Stimulated activated naive B cell treated with anti-CD40 and anti-IgM and Interleukin-4, amounts not matched to agents 10 μg/mL and 1 μg/mL and 100 μg/mL, for 72 hours (primary cell): ENCODE measurements at places on chromosomes 13 and 19.

DNA sequence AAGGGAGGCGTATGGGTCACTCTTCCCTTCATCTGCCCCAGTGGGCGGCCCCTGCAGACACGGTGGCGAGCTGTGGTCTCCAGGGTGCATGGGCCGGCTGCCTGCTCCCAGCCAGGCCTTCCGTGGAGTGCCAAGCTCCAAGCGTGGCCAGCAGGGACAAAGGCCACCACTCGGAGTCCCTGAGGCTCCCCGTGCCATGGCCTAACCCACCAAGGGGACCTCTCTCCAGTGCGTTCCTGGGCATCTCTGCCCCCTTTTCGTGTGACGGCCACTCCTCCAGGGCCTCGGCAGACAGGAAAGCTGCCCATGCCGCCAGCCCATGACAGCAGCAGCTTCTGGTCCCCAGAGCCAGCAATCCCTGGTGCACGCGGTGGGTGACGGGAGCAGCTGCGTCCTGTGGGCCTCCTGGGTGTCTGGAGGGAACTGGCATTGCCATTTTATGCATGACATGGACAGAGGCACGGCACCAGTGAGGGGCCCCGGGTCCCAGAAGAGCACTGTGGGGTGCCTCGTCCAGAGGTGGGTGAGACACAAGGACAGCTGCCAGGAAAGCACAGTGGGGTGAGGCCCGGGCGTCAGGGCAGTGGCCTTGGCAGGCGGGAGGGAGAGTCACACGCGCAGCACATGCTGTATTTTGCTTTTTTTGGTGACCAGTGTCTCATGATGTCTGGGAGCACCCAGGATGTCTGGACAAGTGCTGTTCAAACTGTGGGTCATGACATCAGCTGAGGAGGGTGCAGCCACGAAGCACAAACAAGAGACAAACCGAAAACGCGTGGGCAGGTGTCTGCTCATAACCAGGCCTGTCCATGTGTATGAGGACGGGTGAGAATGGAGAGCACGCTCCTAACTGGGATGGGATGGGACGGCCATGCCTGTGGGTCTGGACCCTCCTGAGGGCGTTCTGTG, 32.3 kb downstream of the CEBPG start:
- peak overlapping the region; percentile 14 for H3K27ac ChIP-seq
- H3K4me3 ChIP-seq = no peak overlapping the region
- DNase-seq = no peak
- peaks cover 8% of the 10 kb centered on the region for H3K4me1 ChIP-seq
- no peaks in the 10 kb centered on the region for H3K27me3 ChIP-seq

GRCh38 chr19:7349961-7350711, 1.4 kb downstream of the ARHGEF18 start:
- peak overlapping the region; percentile 82 for H3K4me3 ChIP-seq
- DNase-seq = no peak
- peaks cover 60% of the 10 kb centered on the region for H3K4me1 ChIP-seq
- peak overlapping the region; percentile 98 for H3K27ac ChIP-seq
- H3K36me3 ChIP-seq = peaks cover 11% of the 10 kb centered on the region

DNA sequence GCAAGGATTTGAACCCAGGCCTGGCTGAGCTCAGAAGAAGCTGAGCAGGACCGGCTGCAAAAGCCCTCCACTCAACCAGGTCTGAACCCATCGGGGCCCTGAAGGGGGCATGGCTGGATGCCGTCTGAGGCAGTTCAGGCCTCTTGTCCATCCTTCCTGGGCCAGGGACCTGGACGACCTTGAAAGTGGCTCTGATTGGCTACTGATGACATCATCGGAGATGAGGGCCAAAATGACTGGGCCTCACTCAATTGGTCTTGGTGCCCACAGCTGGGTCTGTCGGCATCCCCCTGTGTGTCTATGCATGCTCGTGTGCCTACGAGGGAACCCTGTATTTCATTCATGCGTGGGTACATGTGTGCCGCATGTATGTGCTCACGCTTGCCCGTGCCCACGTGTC, 71.8 kb downstream of the PTPRS start:
- H3K36me3 ChIP-seq = no peaks in the 10 kb centered on the region
- H3K27ac ChIP-seq = no peak overlapping the region
- peaks cover 15% of the 10 kb centered on the region for H3K27me3 ChIP-seq
- DNase-seq = no peak

DNA sequence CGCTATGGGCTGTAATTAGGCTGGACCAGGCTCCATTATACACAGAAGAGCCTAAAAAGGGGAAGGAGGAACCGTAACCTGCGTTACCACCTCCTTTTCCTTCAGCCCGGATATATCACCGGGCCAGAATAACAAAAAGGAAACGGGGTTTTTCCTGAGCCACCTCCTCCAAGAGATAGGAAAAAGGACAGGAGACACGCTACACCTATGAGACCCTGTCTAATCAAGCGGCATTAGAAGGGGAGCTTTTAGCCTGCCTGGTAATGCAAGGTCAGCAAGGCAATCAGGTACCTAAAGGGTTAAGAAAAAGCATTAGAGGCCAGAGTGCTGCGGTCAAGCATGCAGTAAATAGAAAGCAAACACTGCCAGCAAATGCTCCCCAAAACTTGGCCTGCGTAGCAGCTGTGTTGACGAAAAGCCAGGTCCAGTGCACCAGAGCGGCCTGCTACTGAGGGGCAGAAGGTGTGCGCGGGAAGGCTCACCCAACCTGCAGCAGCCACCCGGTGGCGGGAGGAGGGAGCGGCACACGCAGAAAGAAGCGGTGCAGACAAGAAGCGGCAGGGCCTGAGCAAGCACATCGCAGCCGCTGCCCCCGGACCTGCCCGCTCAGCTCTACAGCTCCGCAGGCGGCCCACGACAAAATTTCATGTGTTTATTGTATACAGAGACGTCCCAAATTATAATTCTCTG, 1466.1 kb downstream of the UQCRFS1 start:
- DNase-seq = peak; percentile 4
- no peaks in the 10 kb centered on the region for H3K27me3 ChIP-seq
- H3K27ac ChIP-seq = no peak overlapping the region
- H3K4me1 ChIP-seq = peaks cover 8% of the 10 kb centered on the region

- peak overlapping the region; percentile 42 for H3K27ac ChIP-seq
- peaks cover 10% of the 10 kb centered on the region for H3K27me3 ChIP-seq
- no peaks in the 10 kb centered on the region for H3K36me3 ChIP-seq
Measured at GRCh38 chr19:33186431-33187182, 7.5 kb upstream of the LRP3 start.

DNA sequence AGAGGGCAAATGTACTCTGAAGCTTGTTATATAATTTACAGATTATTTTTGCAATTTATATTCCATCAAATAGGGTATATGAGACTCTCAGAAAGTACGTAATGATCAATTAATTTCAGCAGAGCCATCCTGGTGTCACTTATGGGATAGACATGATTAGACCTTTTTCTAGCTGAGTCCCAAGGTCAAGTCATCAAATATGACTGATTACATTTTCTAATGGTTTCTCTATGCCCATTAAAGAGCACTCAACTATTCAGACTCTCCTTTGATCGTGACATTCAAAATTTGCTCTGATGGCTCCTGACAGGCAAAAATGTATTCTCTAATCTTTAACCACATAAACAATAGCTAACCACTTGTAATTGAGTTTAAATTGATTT, 469.2 kb downstream of the COG6 start:
- no peak overlapping the region for H3K27ac ChIP-seq
- no peak for DNase-seq
- H3K27me3 ChIP-seq = no peaks in the 10 kb centered on the region
- peaks cover 56% of the 10 kb centered on the region for H3K4me1 ChIP-seq
- no peaks in the 10 kb centered on the region for H3K36me3 ChIP-seq

GRCh38 chr13:38369058-38369457, 19.4 kb downstream of the UFM1 start:
- H3K4me1 ChIP-seq = no peaks in the 10 kb centered on the region
- no peak overlapping the region for H3K27ac ChIP-seq
- no peak for DNase-seq

- peaks cover 19% of the 10 kb centered on the region for H3K36me3 ChIP-seq
- H3K4me3 ChIP-seq = no peak overlapping the region
- H3K27me3 ChIP-seq = no peaks in the 10 kb centered on the region
Measured at GRCh38 chr19:38803543-38803942, 9.2 kb downstream of the LGALS4 start.

GRCh38 chr19:41967054-41967783, 8.1 kb upstream of the RABAC1 start:
- H3K36me3 ChIP-seq = no peaks in the 10 kb centered on the region
- H3K27ac ChIP-seq = no peak overlapping the region
- DNase-seq = no peak
- H3K4me3 ChIP-seq = no peak overlapping the region
- no peaks in the 10 kb centered on the region for H3K27me3 ChIP-seq

- H3K27me3 ChIP-seq = peaks cover 25% of the 10 kb centered on the region
- no peaks in the 10 kb centered on the region for H3K36me3 ChIP-seq
- DNase-seq = no peak
- no peak overlapping the region for H3K27ac ChIP-seq
Measured at GRCh38 chr19:768424-768823, 17.5 kb downstream of the MISP start.

DNA sequence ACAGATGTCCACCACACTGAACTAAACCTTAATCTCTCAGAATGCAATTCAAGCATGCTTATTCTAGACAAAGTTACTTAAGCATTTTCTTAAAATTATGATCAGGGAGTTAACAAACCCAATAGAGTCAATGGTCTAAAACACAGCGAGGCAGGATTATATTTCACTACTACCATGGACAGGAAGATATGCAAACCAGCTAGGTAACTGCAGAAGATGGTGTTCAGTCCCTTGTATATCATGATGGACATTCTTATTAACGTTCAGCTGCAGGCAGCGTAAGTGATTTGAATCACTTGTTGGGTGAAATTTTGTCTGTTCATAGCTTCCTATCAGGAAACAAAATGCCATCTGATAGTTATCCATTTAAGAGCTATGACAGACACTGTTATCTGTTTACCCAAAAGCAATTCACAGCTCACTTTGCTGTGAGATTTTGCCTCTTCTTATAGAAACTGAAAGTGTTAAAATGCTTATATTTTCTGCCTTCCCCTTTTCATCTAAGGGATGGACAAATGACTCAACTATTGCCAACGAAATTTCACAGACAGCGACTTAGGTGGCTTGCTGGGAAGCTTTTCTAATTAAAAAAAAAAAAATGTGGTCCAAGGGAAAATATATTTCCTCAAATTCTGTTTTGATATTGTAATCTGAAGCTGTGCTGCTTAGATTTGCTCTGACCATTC, 591.9 kb downstream of the DACH1 start:
- DNase-seq = no peak
- no peaks in the 10 kb centered on the region for H3K36me3 ChIP-seq
- H3K27ac ChIP-seq = no peak overlapping the region
- H3K4me1 ChIP-seq = no peaks in the 10 kb centered on the region
- no peaks in the 10 kb centered on the region for H3K27me3 ChIP-seq
- H3K4me3 ChIP-seq = no peak overlapping the region

DNA sequence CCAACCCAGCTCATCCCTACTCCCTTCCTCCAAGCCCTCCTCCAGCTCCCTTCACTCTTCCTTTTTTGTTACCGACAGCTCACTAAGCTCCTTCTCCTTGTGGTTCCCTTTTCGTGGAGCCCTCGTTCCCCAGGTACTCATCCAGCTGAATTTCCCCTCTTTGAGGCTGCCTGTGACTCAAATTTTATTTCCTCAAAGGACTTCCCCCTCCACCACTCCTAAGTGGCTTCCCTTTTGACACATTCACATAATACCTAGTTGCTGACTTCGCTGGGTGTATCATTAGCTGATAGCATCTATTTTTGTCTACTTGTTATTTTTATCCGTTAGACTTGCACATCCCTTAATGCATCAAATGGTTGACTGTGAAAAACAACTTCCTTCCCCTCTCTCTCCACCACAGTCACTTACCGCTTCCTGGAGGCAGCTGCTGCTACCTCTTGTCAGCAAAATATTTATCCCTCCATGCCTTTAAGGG, 14.5 kb downstream of the FFAR2 start:
- H3K4me1 ChIP-seq = peaks cover 51% of the 10 kb centered on the region
- H3K4me3 ChIP-seq = peak overlapping the region; percentile 67
- peak; percentile 66 for DNase-seq
- H3K36me3 ChIP-seq = no peaks in the 10 kb centered on the region

GRCh38 chr13:47896111-47896510, 105.0 kb downstream of the SUCLA2 start:
- H3K27ac ChIP-seq = no peak overlapping the region
- DNase-seq = no peak
- peaks cover 25% of the 10 kb centered on the region for H3K36me3 ChIP-seq
- H3K4me3 ChIP-seq = no peak overlapping the region
- H3K4me1 ChIP-seq = no peaks in the 10 kb centered on the region

GRCh38 chr13:21219036-21219381, 42.6 kb downstream of the MRPL57 start:
- no peaks in the 10 kb centered on the region for H3K36me3 ChIP-seq
- H3K27me3 ChIP-seq = no peaks in the 10 kb centered on the region
- H3K27ac ChIP-seq = no peak overlapping the region
- H3K4me3 ChIP-seq = no peak overlapping the region
- H3K4me1 ChIP-seq = peaks cover 15% of the 10 kb centered on the region

DNA sequence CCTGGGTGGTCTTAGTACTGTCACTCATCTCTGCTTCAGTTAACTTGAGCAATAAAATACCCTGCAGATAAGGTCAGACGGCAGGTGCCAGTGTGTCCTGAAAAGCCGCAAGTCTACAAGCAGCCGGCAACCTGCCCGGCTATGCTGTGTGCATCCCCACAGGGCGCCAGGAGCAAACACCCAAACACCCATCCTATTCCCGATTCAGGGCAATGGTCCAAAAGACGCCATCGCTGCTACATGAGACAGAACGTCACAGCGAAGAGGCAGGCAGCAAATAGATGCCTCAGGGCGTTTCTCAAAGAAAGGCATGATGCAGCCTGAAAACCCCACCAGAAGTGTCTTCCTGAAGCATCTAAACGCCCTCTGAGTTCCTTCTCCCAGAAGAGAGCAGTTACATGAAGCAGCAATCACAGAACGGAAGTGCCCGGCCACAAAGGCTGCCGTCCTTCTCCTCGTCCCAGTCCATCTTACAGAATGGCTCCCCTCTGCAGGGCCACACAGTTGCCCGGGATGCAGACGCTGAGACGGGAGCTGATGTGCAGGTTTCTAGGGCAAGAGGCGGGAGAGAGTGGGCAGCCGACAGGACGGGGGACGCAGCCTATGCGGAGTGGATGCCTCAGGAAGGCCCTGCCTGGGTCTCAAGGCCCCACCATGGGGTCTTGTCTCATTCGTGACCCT, 35.1 kb downstream of the RASA3 start:
- H3K27ac ChIP-seq = peak overlapping the region; percentile 73
- peaks cover 57% of the 10 kb centered on the region for H3K4me1 ChIP-seq
- peaks cover 37% of the 10 kb centered on the region for H3K36me3 ChIP-seq
- H3K27me3 ChIP-seq = no peaks in the 10 kb centered on the region
